NCI-H2081 treated with DMSO at 0.1 percent for 48 hours (cell line): ENCODE measurements at places on chromosomes 4 and X.

DNA sequence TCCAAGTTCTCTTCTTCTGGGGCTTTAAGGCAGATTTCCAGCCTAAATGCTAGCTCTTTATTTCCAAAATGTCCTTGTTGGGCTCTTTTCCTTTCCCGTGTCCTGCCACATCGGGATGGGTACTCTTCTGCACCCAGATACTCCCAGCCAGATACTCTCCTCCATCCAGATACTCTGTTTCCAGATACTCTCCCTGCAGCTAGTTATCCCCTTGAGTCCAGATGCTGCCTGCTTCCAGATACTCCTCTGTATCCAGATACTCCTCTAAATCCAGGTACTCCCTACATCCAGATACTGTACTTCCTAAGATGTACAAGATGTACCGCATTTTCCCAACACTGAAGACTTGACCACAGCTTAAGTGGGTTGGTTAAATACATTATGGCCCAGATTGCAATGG, 10.5 kb upstream of the XG start:
- DNase-seq = no peak

- DNase-seq = no peak
Measured at GRCh38 chr4:2954358-2955185, 8.6 kb downstream of the NOP14 start.

- no peak for DNase-seq
Measured at GRCh38 chr4:10998846-10999245, 314.3 kb upstream of the CLNK start.

- DNase-seq = no peak
Measured at GRCh38 chr4:174314770-174315169, 31.1 kb downstream of the CEP44 start.

DNA sequence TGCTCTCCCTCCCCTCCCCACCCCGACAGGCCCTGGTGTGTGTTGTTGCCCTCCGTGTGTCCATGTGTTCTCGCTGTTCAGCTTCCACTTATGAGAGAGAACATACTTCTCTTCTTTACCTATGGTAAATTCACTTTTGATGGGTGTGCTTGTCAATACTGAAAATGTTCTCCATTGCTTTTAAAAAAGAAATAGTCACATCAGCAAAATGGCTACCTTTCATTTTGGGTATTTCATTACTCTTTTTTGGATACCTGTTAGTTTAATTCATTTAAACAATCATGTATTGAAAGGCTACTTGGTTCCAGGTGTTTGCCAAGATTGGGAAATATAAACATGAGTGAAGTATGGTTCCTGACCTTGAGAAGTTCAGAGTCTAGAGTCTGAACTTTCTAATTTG, 107.4 kb upstream of the PITX2 start:
- no peak for DNase-seq

GRCh38 chr4:153497988-153498967, 32.1 kb downstream of the TMEM131L start:
- no peak for DNase-seq

DNA sequence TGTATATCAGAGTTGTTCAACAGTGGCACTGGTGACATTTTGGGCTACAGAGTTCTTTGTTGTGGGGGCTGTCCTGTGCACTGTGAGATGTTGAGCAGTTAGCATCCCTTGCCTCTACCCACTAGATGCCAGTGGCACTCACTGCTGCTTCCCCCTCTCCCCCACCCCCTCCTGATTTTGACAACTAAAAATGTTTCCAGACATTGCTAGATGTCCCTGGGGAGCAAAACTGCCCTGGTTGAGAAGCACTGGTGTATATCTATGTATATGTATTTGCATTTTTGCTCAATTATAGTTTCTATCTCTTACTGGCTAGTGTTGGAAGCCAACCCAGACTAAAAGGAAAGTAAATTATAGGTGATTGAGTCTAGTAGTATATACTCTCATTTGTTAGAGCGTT, 2.4 kb downstream of the TMEM131L start:
- DNase-seq = no peak

GRCh38 chrX:128781506-128781905, 729.3 kb upstream of the ACTRT1 start:
- no peak for DNase-seq

DNA sequence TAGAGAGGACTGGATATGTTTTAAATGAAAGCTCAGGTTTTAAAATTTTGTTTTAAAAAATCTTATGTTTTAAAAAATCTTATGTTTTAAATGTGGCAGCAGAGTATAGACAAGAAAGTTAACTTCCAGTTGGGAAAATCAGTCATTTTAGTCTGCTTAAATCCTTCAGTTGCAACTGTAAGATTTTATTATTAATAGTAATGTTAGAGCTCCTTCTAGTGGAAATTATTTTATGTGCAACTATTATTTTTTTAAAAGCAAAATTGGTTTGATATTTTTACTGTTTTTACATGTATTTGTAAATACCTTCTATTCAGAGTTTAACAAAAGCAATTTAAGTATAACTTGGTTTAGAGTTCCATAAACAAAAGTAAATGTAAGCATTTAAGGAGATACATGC, 8.5 kb upstream of the NUDT6 start:
- DNase-seq = no peak

DNA sequence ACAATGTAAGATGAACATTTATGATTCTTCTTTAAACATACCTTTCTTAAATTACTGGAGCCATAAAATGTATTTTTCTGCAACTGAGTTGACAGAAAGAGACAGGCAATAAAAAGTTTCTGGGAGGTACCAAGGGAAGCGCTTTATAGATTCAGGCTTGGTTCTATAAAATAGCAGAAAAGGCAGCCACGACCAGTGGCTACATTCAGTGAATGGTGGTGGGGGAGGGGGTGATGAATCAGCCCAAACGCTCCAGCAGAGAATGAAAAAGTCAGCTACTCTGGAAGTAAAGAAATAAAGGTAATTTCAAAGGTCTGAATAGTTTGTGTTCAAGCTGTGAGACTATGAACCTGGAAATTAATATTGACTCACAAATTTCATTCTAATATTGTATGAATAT, 456.1 kb downstream of the KCTD8 start:
- DNase-seq = no peak

DNA sequence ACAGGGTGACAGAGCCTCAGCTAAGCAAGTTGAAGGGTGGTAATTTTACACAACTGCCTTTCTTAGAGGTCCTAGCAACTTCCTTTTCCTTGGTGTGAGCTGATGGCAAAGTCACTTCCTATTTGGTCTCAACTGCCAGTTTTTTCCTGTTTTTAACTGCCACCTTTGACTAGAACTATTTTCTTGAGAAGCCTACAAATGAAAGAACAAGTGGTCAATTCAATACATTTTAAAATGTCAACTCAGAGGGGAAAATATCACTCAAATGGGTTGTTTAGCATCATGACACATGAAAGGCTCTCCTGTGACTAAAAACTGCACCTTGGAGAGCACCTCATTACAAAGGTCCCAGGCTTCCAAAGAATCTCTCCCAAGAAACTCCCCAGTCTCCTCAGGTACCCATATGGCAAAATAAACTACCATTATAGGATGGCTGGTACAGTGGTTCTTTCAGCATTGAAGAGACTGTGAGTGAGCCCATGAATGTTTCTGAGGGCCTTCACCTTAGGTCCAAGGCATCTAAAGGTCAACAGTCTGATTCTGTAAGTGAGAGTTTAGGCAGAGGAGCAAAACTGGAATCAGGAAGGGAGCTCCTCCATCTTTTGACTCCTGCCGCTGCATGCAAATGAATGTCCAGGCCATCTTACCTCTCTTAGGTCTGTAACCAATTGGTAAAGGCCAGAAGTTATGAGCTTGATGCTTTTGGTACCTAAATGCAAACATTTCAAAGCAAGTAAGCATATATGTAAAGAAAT, 5.5 kb upstream of the STK26 start:
- DNase-seq = no peak

DNA sequence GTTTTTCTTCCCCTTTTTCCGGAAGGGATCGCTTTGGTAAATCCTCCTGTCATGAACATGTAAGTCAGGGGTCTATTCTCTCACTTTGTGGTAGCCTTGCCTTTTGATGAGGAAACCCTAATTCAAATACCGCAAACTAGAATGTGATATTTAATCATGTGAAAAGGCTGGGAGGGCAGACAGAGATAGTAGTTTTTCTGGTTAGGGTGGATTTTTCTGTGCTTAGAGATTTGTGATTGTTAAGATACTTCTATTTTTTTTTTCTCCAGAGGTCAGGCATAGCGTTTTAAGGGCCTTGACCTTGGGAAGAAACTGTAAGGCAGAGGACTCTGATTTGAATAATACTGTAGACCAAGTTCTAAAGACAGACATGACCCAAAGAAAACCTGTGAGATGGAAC, 41.8 kb upstream of the PACRGL start:
- no peak for DNase-seq

DNA sequence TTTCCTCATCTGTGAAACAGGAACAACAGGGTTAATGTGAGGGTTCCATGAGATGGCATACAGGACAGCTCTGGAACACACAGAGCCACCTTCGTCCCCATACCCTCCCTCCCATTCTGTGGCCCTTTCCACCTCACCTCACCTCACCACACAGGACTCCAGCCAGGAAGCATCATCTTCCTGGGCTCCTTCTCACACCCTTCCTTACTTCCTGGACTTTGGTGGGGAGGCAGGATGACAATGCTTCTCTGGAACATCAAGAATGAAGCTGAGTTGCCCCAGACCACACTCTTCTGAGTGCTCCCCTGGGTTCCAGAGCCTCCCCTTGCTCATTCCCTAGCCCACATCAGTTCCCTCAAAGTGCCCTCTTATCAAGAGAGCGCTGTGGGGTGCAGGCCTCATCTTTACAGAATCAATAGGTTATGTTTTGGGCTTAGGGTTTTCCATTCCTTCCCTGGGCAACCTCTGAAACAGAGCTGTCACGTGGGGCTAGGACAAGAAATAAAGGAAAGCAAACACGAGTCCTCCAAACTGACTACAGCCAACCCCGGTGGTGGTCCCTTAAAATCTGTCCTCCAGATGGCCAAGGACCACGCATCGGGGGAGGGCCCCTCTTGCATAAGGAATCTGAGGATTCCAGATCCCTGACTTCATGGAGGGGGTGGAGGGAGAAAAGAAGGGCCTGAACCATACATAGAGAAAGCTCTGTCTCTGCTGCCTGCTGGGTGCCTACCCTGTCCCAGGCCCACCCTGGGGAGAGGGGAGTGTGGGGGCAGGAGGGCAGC, 74.4 kb upstream of the ATP6AP2 start:
- DNase-seq = no peak

DNA sequence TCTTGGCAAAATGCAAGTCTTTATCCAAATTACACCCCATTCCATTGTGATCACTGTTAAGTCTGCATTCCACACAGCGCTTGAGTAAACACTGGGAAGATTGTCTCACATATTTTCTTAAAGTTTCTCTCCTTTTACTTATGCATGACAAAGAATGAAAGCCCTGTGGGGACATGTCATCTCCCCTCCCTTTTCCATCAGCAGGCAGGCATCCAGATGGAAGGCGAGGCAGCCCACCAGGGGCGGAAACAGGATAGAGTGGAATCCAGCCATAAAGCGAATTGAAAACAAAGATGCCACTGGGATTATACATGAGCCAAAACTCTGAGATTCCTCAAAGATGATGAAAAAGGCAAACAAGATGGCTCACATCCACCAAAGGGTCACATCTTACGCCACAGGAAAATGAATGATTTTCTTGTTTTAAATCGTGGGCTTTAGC, 78.2 kb downstream of the AFAP1 start:
- no peak for DNase-seq

GRCh38 chr4:38869511-38869910, 1.9 kb downstream of the FAM114A1 start:
- no peak for DNase-seq

- no peak for DNase-seq
Measured at GRCh38 chrX:118614150-118614549, 113.3 kb upstream of the IL13RA1 start.

DNA sequence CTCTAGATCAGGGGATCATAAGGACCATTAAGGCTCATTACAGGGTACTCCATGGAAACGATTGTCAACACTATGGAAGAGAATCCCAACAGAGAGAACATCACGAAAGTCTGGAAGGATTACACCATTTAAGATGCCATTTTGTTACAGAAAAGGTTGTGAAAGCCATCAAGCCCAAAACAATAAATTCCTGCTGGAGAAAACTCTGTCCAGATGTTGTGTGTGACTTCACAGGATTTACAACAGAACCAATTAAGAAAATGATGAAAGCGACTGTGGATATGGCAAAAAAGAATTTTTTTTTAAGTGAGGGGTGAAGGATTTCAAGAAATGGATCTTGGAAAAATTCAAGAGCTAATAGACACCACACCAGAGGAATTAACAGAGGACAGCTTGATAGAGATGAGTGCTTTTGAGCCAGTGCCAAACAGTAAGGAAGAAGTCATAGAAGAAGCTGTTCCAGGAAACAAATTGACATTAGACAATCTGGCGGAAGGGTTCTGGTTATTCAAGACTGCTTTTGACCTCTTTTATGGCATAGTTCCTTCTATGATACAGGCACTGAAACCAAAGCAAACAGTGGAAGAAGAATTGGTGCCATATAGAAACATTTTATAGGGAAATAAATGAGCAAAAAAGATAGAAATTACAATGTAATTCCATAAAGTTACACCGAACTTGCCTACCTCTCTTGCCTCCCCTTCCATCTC, 17.3 kb upstream of the LSM6 start:
- DNase-seq = no peak

- no peak for DNase-seq
Measured at GRCh38 chr4:89156174-89156914, 45.0 kb downstream of the TIGD2 start.

GRCh38 chr4:158777423-158778155, 8.8 kb downstream of the FNIP2 start:
- DNase-seq = no peak

DNA sequence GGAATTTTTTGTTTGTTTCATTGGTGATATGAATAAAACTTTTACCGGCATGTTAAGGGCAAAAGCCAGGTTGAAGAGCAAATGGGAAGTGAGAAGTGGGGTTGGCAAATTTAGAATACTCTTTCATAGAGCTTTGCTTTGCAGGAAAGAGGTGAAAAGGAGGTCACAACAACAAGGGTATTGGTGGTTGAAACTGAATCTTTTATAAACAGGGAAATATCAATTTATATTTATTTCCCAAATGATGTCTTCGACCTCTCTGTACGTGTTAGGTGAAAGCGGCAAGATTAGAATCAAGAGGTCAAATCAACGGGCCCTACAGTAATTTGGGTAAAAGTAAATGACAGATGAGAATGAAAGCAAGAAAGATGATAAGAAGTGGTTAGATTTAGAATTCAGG, 3.4 kb downstream of the SMR3A start:
- DNase-seq = no peak

DNA sequence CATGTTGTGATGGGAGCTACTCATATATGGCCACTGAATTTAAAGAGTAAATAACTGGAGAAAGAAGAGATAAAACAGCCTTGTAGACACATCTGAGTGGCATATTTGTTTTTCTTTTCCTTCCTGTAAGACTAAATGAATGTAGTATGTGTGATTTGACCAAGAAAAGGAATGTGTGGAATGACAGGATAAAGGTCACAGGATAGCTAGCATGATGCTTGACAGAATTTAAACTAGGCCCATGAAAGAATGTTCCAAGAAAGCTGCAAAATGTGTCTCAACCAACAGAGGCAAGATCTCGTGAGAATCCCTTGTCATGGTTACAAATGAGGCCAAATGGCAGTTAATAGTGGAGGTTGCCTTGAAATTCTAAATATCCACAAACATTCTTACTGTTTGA, 137.0 kb downstream of the KCNIP4 start:
- no peak for DNase-seq
